ENCODE measurements at places on chromosomes 13 and 19.

- DNase-seq: no peak
These were observed 4.9 kb downstream of the FLT1 start for GRCh38 chr13:28490061-28490460.

- no peak for DNase-seq
These were observed 248.1 kb downstream of the PCCA start for GRCh38 chr13:100336795-100337516.

- DNase-seq: no peak
These were observed 22.7 kb downstream of the FAM187B start for GRCh38 chr19:35205733-35206323.

DNA sequence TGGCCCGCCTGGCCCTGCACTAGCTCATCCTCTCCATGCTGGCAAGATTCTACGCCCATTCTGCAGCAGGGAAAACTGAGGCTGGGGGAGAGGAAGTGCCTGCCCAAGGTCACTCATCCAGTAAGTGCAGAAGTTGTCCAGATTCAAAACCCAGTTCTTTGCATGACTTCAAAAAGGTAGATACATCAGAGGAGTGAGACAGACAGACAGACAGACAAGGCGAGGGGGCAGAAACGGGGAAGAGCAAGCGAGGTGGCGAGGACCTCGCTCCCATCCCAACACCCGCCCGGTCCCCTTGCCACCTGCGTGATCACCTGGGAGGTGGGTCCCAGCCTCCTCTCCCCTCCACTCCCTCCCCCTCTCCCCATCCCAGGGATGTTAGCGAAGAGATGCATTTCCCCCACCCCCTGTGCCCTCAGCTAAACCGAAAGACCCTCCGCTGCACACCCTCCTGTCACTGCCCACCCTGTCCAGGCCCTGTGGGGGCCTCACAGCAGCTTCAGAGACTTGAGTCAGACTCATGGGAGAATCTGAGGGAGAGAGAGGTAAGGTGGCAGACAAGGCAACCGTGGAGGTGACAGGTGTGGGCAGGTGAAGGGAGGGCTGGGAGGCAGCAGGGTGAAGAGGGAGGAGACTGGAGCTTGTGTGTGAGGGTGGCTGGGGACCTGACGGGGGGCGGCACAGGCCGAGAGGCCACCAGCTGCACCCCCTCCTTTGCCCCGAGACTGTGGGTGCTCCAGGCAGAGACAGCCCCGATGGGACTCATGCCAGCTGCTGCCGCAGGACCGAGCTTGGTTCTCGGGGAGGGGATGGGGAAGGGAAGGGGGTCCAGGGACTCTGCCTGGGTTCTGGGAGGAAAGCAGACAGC lies 18.9 kb downstream of the LRRC4B start:
- no peak for DNase-seq

- no peak for DNase-seq
These were observed 2.0 kb upstream of the POLD1 start for GRCh38 chr19:50381881-50382729.

- no peak for DNase-seq
These were observed 4.7 kb downstream of the ZNF317 start for GRCh38 chr19:9144920-9145319.

GRCh38 chr13:76019421-76020044 lies 383.4 kb downstream of the LMO7 start:
- no peak for DNase-seq

GRCh38 chr13:21530656-21531055 lies 71.6 kb upstream of the ZDHHC20 start:
- DNase-seq: no peak

- DNase-seq: no peak
These were observed 9.0 kb upstream of the ATXN8OS start for GRCh38 chr13:70098669-70099068.

GRCh38 chr13:47291107-47291656 lies 394.3 kb upstream of the HTR2A start:
- DNase-seq: no peak
